Activated CD4-positive, alpha-beta T cell treated with anti-CD3 and anti-CD28 coated beads, Interleukin-2, amount 50 U/mL, for 16 hours (primary cell): ENCODE measurements at places on chromosomes 5 and 9.

DNA sequence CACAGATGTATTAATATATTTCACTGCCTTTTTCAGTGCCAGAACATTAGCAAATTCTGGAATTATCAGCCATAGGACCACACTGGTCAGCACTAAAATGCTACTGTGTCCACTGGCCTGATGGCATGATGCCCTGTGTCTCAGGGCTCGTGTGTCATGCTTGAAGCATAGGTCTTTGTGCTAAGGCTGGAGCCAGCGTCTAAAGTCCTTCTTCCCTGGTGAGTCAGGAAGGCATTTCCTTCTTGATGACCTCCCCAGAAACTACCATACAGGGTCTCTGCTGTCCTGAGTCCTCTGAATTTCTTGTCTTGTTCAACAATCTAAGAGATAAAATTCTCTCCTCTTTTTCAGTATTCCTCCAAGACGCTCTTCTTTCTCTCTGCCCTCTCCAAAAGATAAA is 489.9 kb downstream of the PSAT1 start:
- DNase-seq, result no peak

- DNase-seq, result no peak
Observed at GRCh38 chr5:1845696-1846095, 37.0 kb downstream of the IRX4 start.

DNA sequence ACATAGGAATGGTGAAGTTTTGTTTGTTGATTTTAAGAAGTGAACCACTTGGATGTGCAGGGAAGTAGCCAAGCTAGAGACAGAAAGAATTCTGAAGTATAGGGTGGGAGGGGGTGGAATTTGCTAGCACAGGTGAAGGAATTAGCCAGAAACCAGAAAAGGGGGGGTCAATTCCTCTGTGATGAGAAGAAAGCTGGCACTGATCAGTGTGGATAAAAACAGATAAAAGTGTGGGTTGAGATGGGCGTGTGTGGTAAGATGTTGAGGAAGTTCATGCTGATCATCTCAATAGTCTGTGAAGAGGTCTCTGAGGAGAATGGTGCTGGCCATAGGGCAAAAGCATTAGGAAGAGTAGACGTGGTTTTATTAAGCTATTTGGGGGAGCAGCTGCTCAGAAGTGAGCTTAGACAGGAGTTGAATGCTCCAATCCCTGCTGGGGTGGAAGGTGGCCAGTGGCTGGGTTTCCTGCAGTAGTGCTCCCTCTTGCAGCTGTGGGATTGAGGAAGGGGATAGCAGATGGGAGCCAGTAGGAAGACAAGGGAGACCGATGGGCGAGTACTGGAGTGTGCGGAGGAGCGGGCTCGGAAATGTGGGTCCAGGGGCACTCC is 88.7 kb upstream of the ELL2 start:
- DNase-seq, result no peak

GRCh38 chr9:92563116-92564100 is 27.6 kb upstream of the ECM2 start:
- no peak for DNase-seq

DNA sequence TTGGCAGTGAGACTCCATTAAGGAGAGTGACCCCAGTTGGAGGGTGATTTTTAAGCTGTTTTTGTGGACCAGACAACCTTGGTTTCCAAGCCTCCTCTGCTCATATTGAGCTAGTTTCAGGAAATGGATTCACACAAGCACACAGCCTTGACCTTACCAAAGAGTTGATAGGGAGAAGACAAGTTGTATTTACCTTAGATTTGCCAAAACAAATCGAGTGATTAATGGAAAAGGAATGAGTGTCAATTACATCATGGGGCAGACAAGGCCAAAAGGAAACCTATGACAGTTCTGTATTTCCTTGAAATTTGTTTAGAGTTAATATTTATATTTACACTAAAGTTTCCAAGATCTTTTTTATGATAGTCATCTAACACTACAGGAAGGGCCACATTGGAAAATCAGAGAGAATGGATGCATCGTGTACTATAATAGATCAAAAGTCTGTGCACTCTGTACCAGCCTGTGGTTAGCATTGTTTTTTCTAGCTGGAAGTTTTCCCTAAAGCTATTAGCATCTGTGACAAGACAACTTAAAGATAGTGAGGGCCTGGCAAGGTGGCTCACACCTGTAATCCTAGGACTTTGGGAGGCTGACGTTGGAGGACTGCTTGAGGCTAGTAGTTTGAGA is 86.0 kb upstream of the FER start:
- DNase-seq, result no peak

DNA sequence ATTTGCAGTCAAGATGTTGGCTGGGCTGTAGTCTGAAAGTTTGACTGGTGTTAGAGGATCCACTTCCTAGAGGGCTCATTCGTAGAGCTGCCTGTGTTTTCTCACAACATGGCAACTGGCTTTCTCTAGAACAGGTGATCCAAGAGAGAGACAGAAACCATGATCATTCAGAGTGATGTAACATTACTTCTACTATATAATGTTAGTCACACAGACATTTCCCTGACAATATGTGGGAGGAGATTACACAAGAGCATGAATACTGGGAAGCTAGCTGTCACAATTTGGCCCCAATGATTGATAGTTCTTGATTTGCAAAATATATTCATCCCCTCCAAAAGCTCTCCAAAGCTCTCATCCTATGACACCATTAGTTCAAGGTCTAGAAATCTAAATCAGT is 10.9 kb upstream of the TMEM161B start:
- DNase-seq, result no peak

DNA sequence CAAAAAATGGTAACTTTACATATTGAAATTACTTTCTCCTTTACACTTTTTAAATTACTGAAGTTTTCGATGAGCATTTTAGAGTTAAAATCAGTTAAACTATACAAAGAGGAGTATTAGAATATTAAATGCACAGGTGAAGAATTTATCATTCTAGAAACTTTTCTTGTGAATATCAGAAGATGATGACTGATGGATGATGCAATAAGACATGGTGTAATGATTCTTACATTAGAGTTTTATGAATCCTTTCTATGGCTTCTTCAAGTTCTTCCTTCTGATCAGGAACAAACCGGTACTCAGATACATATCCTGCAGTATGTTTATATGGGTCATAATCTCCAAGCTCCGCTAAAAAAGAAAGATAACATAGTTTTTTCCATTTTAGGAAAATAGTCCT is 154.4 kb downstream of the EPB41L4A start:
- no peak for DNase-seq
